ENCODE measurements at places on chromosomes 11 and 22.

- peak overlapping the region; percentile 65 for H3K27ac ChIP-seq
- H3K27me3 ChIP-seq, result no peaks in the 10 kb centered on the region
- H3K4me1 ChIP-seq, result peaks cover 42% of the 10 kb centered on the region
- H3K4me3 ChIP-seq, result no peak overlapping the region
- H3K36me3 ChIP-seq, result peaks cover 12% of the 10 kb centered on the region
Observed at GRCh38 chr22:19890502-19891316, 36.0 kb upstream of the GNB1L start.

DNA sequence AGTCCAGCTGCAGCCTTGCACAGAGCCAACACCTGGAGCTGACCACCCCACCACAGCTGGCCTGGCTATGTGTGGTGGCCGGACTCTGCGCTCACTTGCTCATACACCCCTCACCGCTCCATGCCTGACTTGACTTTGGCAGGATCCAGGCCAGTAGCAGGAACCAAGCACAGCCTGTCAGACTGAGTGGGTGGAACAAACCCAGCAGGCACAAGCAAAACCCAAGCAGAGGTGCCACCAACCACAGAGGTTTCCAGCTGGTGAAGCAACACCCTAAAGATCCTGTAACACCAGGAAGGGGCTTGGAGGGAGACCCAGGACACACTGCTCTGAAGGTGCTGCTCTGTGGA is 44.9 kb upstream of the WNT11 start:
- H3K27me3 ChIP-seq, result peaks cover 71% of the 10 kb centered on the region
- H3K36me3 ChIP-seq, result no peaks in the 10 kb centered on the region
- H3K27ac ChIP-seq, result no peak overlapping the region
- H3K4me3 ChIP-seq, result no peak overlapping the region

DNA sequence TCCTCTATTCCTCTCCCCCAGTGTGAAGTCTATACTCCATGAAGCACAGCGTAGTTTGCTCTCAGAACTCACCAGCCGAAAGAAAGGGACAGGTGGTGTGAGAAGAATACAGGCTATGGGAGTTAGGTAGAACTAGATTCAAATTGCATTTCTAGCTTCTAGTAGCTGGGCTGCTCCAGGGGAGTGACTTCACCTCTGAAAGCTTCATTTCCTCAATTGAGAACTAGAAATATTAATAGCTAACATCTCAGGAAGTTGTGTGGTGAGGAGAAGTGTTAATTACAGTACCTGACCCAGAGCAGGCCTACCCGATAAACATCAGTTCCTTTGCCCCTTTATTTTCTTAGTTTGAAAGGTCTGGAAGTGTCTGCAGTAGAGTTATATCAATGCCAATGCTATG is 484.7 kb upstream of the TENM4 start:
- no peaks in the 10 kb centered on the region for H3K27me3 ChIP-seq
- DNase-seq, result no peak
- no peak overlapping the region for H3K4me3 ChIP-seq
- H3K27ac ChIP-seq, result no peak overlapping the region

GRCh38 chr11:67606093-67606491 is 644 bp upstream of the NDUFV1 start:
- peak overlapping the region; percentile 25 for H3K27ac ChIP-seq
- H3K36me3 ChIP-seq, result peaks cover 18% of the 10 kb centered on the region
- H3K4me3 ChIP-seq, result peak overlapping the region; percentile 91
- H3K27me3 ChIP-seq, result peaks cover 2% of the 10 kb centered on the region

DNA sequence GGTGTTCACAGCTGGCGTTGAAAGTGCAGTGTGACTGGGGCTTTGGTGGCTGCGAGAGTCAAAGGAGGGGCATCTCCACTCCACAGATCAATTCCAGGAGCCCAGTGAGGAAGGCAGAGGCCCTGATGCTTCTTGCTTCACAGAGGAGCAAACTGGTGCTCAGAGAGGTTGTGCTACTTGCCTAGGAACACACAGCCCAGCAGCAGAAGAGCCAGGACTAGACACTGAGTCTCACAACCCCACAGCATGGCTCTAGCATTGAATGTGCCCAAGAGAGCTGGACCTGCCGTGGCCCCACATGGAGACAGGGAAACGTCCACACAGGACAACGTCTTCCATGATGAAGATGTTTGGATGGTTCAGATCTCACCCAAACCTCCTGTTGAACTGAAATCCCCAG is 33.3 kb downstream of the LINC01488 start:
- no peaks in the 10 kb centered on the region for H3K27me3 ChIP-seq
- H3K4me3 ChIP-seq, result no peak overlapping the region
- no peak for DNase-seq
- H3K4me1 ChIP-seq, result peaks cover 10% of the 10 kb centered on the region
- no peaks in the 10 kb centered on the region for H3K36me3 ChIP-seq

GRCh38 chr11:37107831-37108230 is 509.8 kb upstream of the RAG2 start:
- no peak for DNase-seq
- no peak overlapping the region for H3K27ac ChIP-seq
- no peak overlapping the region for H3K4me3 ChIP-seq
- H3K27me3 ChIP-seq, result no peaks in the 10 kb centered on the region
- H3K36me3 ChIP-seq, result no peaks in the 10 kb centered on the region

GRCh38 chr11:116691771-116692177 is 81.0 kb downstream of the BUD13 start:
- H3K27me3 ChIP-seq, result peaks cover 18% of the 10 kb centered on the region
- H3K27ac ChIP-seq, result no peak overlapping the region
- H3K36me3 ChIP-seq, result no peaks in the 10 kb centered on the region
- DNase-seq, result peak; percentile 6

- peaks cover 12% of the 10 kb centered on the region for H3K4me1 ChIP-seq
- H3K27ac ChIP-seq, result no peak overlapping the region
- no peaks in the 10 kb centered on the region for H3K27me3 ChIP-seq
- peak overlapping the region; percentile 42 for H3K4me3 ChIP-seq
- DNase-seq, result no peak
Observed at GRCh38 chr11:45181193-45181888, 34.9 kb downstream of the PRDM11 start.

GRCh38 chr11:35981581-35981980 is 37.7 kb downstream of the LDLRAD3 start:
- DNase-seq, result no peak
- H3K4me1 ChIP-seq, result peaks cover 6% of the 10 kb centered on the region
- no peak overlapping the region for H3K4me3 ChIP-seq
- H3K27me3 ChIP-seq, result no peaks in the 10 kb centered on the region

- H3K4me1 ChIP-seq, result peaks cover 2% of the 10 kb centered on the region
- H3K36me3 ChIP-seq, result no peaks in the 10 kb centered on the region
- no peak overlapping the region for H3K27ac ChIP-seq
- no peak for DNase-seq
- no peak overlapping the region for H3K4me3 ChIP-seq
Observed at GRCh38 chr11:3614742-3615171, 27.0 kb downstream of the ART5 start.

DNA sequence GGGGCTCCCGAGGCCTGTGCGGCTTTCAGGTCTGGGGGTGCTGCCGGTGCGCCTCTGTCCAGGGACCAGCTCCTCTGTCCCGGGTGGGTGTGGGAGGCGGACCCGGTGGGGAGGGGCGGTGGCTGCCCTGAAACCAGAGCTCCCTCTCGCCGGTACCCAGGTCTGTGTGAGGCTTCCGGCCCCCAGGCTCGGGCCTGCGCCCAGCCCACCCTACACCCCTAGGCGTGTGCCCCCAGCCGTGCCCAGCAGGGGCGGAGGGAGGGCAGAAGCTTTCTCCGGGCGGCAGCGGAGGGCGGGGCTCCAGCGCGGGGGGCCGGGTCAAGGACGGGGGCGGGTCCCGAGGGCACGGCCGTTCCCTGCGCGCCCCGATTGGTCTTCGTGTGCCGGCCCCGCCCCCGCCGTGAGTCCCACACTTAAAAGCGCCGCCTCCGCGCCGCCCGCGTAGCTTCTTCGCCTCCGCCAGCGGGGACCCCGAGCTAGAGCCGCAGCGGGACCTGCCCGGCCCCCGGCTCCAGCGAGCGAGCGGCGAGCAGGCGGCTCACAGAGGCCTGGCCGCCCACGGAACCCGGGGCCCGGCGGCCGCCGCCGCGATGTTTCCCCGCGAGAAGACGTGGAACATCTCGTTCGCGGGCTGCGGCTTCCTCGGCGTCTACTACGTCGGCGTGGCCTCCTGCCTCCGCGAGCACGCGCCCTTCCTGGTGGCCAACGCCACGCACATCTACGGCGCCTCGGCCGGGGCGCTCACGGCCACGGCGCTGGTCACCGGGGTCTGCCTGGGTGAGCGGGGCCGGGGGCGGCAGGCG is 616 bp downstream of the PNPLA2 start:
- DNase-seq, result peak; percentile 73
- H3K36me3 ChIP-seq, result peaks cover 16% of the 10 kb centered on the region
- H3K27ac ChIP-seq, result peak overlapping the region; percentile 67
- peaks cover 21% of the 10 kb centered on the region for H3K4me1 ChIP-seq
- H3K4me3 ChIP-seq, result peak overlapping the region; percentile 87
- no peaks in the 10 kb centered on the region for H3K27me3 ChIP-seq

- H3K27ac ChIP-seq, result no peak overlapping the region
- no peaks in the 10 kb centered on the region for H3K36me3 ChIP-seq
- no peak overlapping the region for H3K4me3 ChIP-seq
- no peak for DNase-seq
- H3K4me1 ChIP-seq, result no peaks in the 10 kb centered on the region
Observed at GRCh38 chr11:116072601-116073410, 568.6 kb upstream of the CADM1 start.

GRCh38 chr11:74780248-74781005 is 31.8 kb downstream of the RNF169 start:
- DNase-seq, result peak; percentile 7
- H3K4me3 ChIP-seq, result no peak overlapping the region
- no peak overlapping the region for H3K27ac ChIP-seq

- no peak for DNase-seq
- no peak within 1 kb of the TSS for H3K27ac ChIP-seq
- H3K36me3 ChIP-seq, result no peaks in the 10 kb centered on the region
- peaks cover 2% of the 10 kb centered on the region for H3K4me1 ChIP-seq
- peak within 1 kb of the TSS; percentile 21 for H3K4me3 ChIP-seq
Observed at GRCh38 chr22:45977003-45977411, at the start of gene WNT7B. TSS of gene WNT7B (minus strand) at chr22:45977162. CDS start at chr22:45976754, 408 bp downstream.

- no peaks in the 10 kb centered on the region for H3K36me3 ChIP-seq
- H3K4me1 ChIP-seq, result no peaks in the 10 kb centered on the region
- H3K4me3 ChIP-seq, result no peak overlapping the region
Observed at GRCh38 chr22:30555282-30556210, 9.0 kb upstream of the SEC14L6 start.

DNA sequence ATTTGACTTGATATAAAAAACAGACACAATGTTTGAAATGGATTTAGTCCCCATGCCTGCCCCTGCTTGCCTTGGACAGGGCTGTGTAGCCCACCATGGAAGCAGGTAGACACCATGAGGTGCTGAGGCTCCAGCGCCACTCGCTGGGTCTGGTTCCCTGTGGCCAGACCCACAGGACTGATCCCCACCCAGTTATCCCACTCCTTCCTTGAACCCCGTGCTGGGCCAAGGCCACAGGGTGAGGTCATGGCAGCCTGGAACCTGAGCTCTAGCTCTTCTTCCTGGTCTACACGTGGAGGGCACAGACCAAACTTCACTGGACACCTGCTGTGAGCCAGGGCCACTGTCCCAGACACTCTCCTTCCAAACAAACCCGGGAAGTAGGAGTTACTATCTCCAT is 42.5 kb downstream of the GAB4 start:
- H3K4me3 ChIP-seq, result no peak overlapping the region
- H3K27ac ChIP-seq, result no peak overlapping the region
- H3K36me3 ChIP-seq, result no peaks in the 10 kb centered on the region
- no peaks in the 10 kb centered on the region for H3K4me1 ChIP-seq

DNA sequence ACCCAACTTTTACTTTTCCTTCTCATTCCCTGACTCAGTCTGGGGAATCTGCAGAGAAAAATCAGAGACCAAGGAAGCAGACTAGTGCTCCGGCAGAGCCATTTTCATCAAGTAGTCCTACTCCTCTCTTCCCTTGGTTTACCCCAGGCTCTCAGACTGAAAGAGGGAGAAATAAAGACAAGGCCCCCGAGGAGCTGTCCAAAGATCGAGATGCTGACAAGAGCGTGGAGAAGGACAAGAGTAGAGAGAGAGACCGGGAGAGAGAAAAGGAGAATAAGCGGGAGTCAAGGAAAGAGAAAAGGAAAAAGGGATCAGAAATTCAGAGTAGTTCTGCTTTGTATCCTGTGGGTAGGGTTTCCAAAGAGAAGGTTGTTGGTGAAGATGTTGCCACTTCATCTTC is 37.2 kb downstream of the KMT2A start:
- H3K36me3 ChIP-seq, result peaks cover 30% of the 10 kb centered on the region
- no peak for DNase-seq
- H3K4me3 ChIP-seq, result no peak overlapping the region
- H3K27ac ChIP-seq, result no peak overlapping the region
- no peaks in the 10 kb centered on the region for H3K27me3 ChIP-seq
